ENCODE measurements at places on chromosomes 3 and 15.

- DNase-seq = no peak
These were observed 4.0 kb upstream of the POPDC2 start for GRCh38 chr3:119664370-119664769.

- no peak for DNase-seq
These were observed 656.3 kb downstream of the RBMS3 start for GRCh38 chr3:29937185-29937584.

- DNase-seq = no peak
These were observed 26.9 kb upstream of the MYO1E start for GRCh38 chr15:59399465-59400102.

DNA sequence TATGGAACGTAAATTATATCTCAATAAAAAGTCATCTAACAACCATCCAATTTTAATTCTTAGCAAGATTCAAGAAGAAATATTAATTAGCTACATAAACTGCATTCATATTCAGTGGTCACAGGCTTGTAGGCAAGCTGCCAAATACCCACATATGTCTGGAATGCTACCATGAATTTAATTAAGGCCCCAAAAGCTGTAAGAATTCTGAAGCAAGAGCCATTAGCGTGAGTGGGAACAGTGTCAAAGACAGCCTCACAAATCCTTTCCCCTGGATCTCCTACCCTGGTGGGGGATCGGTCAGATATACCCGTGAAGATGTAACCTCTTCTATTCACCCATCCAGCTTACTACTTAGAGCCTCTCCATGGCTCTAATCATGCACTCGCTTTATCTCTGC, 40.0 kb downstream of the ATG7 start:
- DNase-seq = no peak

- peak; percentile 56 for DNase-seq
These were observed 683.0 kb downstream of the TBL1XR1 start for GRCh38 chr3:176514297-176514696.

- no peak for DNase-seq
These were observed 1082.6 kb upstream of the EPHA6 start for GRCh38 chr3:95731753-95732152.

GRCh38 chr3:117355566-117355965, 646.0 kb downstream of the TUSC7 start:
- DNase-seq = no peak

- DNase-seq = no peak
These were observed 60.8 kb downstream of the UACA start for GRCh38 chr15:70702584-70702983.

GRCh38 chr15:98868564-98868963, 139.0 kb downstream of the PGPEP1L start:
- no peak for DNase-seq

DNA sequence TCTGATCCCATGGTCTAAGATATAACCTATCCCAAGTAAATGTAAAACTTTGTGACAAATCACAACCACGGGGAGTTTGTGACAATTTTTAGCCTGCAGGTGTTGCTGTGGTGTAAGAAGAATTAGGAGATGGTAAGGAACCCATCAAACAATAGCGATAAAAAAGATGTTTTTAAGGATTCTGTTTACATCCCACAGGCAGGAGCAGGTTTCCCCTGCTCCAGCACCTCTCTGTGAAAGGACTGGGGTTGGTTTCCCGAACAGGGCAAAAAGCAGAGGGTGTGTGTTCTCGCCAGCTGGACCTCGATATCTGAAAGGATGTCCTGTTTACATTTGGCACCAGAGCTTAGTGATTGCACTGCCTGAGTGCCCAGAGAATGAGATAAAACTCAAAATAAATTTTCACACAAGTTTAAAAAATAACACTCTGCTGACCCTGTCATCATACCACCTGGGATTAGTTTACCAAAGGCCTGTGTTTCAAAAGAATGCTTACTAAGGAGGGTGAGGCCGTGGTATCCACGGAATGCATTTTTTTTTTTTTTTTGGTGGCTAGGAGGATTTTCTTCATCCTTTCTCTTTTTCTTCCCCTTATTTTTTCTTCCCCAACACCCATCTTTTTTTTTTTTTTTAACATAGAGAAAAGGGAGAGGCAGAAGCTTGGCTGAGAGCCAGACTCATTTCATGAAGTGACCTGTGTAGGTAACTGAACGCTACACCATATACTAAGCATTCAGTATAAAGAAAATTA, 151.8 kb upstream of the DPH6 start:
- DNase-seq = no peak

DNA sequence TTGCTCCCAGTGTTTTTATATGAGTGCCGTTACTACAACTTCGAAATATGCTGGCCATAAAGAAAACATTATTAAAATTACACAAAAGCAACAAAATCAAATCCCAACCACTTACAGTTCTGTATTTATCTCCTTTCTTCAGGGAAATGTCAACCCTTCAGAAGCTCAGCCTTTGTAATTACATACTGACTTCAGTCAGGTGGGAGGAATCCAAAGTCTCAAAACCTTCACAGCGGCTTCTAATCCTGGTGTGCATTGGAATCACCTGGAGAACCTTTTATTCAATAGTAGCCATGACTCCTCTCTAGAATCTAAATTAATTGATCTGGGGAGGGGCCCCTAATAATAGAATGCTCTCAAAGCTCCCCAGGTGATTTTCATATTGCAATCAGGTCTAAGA, 463.7 kb upstream of the ARHGEF26 start:
- DNase-seq = no peak

DNA sequence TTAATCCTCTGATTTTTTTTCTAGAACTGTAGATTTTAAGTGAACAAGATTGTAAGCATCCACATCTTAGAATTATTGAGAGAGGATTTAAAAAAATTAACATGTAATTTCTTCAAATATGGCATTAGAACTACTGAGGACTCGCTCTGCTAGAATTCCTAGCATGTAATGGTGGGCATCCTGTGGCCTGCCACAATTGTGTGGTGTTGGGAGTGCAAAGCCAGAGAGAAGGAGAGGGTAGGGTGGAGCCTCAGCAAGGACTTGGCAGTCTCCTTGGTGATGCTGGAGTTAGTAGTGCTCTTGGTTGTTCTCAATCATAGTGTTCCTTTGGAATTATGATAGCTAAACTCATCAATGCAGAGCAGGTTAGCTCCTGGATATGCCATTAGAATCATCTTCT, 443.9 kb upstream of the TBL1XR1 start:
- DNase-seq = no peak

GRCh38 chr3:184016811-184017671, 643 bp downstream of the ABCC5 start:
- peak; percentile 87 for DNase-seq

DNA sequence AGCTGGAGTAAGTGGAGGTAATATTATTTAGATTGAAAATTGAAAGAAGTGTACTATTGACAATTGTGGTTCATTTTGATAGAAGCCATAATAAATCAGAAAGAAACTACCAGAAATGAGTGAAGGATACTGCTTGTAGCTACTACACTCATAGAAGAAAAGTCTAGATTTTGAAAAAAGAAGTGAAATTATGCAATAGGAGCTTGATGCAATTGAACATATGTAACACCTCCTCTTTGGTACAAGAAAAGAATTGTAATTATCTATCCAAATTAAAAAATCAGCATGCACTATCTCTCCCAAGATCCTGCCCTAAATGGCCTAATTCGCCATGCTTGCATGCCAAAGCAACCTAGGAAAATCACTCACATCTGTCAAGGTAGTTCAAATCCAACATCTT, 51.1 kb upstream of the CD200R1L start:
- no peak for DNase-seq

DNA sequence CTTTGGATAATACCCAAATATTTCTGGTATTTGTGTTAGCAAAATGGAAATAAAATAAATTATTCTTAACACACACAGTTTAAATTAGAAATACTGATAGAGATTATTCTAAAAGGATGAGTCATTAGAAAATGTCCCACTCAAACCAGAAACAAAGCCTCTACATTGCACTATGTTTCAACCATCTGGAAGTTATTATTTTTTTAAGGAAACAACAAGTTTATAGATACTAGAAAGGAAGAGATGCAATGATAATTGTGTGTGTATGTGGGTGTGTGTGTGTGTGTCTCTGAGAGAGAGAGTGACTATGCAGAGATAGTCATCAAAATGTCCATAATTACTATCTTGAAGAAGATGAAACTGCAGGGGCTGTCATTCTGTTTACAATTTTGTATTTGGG, 1340.5 kb downstream of the ROBO1 start:
- DNase-seq = no peak

GRCh38 chr3:134998158-134998557, 203.1 kb downstream of the EPHB1 start:
- DNase-seq = no peak

- no peak for DNase-seq
These were observed 13.7 kb downstream of the ZIC1 start for GRCh38 chr3:147422601-147423536.

DNA sequence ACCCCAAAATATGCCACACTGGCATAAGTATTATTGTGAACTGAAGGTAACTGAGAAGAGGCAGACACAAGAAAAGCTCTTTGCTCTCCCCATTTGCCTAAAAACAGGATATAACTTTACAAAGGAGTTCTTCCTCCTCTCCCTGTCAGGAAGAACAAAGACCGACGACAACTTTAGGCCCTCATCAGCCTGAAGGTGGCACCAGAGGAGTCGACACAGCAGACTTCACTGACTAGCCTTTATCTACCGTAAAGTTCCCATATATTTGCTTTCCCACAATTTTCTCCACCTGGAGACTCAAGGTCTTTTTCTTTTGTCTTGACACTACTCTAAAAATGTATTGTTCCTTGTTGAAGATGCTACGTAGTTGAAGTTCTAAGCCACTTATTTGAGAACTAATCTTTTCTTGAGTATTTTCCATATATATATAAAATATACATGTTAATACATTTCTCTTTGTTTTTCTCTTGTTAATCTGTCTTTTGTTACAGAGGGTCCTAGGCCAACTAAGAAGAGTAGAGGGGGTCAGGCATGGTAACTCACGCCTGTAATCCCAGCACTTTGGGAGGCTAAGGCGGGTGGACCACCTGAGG, 16.2 kb upstream of the XIRP1 start:
- DNase-seq = peak; percentile 20

GRCh38 chr3:21544076-21544462, 206.9 kb downstream of the ZNF385D start:
- no peak for DNase-seq

DNA sequence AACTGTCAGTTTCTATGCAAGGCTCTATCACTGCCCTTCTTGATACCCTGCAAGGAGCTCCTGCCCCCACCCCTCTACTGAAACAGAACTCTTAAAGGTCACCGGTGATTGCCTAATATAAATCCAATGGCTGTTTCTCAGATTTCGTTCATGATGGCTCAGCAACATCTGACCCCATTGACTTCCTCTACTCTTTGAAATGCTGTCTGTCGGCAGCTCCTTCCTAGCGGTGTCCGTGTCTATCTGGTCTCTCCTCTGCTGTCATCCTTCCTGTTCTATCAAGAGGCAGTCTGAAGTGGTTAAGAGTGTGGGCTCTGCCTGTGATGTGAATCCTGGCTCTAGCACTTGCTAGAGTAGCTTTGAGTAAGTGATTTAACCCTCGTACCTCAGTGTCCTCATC, 5.5 kb downstream of the TMEM266 start:
- DNase-seq = no peak

DNA sequence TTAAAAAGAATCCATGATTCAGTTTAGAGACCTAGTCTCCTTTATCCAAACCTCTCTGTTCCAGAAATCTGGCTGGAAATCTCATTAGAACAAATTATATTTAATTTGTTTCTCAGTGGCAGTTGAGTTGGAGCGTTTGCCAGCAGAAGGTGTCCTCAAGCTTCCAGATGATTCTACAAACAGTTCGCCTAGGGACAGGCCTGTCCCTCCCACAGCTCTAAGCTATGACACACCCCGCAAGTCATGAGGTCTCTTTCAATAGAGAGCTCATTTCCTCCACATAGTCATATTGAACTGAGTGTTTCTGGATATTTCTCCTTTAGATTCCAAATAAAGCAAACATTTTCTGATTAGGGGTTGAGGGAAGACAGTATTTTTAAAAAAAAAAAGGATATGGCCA, 230.3 kb downstream of the ATP8B4 start:
- no peak for DNase-seq

- no peak for DNase-seq
These were observed 615.6 kb upstream of the ADAMTS9 start for GRCh38 chr3:65303431-65303830.

- no peak for DNase-seq
These were observed at the start of gene P2RY12 for GRCh38 chr3:151384741-151385174. Gene P2RY12, minus strand, starts transcription at chr3:151384753. Its CDS starts 45,908 bp downstream, at chr3:151338845.

- DNase-seq = no peak
These were observed 82.3 kb upstream of the OXTR start for GRCh38 chr3:8851703-8852102.

- DNase-seq = no peak
These were observed 102.1 kb downstream of the SRGAP3 start for GRCh38 chr3:9147215-9147895.

DNA sequence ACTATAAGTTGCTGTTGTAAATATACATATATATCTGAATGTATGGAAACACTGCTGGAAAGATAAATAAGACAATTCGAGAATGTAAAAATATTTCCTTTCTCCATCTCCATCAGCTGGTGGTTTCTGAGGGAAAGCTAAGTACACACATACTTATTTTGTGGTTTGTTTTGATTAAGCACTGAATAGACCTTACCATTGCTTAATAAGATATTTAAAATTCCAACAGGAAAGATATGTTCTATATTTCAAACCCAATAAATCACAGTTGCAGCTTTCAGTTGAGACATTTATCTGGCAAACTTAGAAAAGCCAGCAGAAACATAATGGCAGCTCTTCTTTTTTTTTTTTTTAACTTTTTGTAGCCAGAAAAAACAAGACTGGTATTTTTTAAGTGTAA, 160.4 kb downstream of the VGLL3 start:
- DNase-seq = no peak

GRCh38 chr3:168047190-168047795, 48.4 kb downstream of the GOLIM4 start:
- peak; percentile 65 for DNase-seq

DNA sequence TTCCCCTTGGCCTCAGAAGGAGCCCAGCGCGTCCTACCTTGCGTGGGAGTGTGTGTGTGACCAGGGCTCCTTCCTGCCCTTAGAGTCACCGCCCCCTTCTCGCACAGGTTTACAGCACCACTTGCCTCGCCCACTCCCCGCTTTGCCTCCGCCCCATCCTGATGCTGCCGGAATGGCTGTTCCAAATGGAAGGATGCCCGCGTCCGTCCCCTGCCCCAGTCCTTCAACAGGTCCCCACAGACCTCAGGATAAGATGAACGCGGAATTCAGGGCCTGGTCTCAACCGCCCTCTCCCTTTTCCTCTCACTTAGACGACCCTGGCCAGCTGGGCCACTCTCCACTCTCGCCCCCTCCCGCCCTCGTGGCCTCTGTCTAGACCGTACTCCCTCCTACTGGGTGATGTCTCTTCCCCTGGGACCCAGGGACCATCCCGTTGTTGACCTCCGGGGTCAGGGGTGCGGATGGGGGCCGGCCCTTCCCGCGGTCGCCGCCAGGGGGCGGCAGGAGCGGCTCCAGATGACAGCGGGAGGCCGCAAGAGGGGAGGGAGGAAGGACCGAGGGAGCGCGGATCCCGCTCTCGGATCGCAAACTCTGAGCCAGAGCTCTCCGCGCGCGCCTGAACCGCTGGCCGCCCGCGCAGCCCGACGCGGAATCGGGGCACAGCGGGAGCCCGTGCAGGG, at the start of gene THSD4:
Gene THSD4 (plus strand): TSS at position 585 of the 680 bp plus-strand sequence.
- no peak for DNase-seq

GRCh38 chr3:160739079-160739478, 17.0 kb upstream of the PPM1L start:
- no peak for DNase-seq

GRCh38 chr3:134617608-134618477, 33.0 kb downstream of the KY start:
- DNase-seq = no peak

GRCh38 chr3:46078712-46079400, 51.6 kb upstream of the XCR1 start:
- DNase-seq = peak; percentile 91
